Ecto neural progenitor cell (in vitro differentiated cells): ENCODE measurements at places on chromosomes 12 and 14.

GRCh38 chr12:77796775-77797174 lies 33.9 kb upstream of the NAV3 start:
- DNase-seq = no peak

- no peak for DNase-seq
Observed at GRCh38 chr12:114598111-114598510, 85.9 kb downstream of the TBX3 start.

GRCh38 chr14:72104011-72104613 lies 171.9 kb downstream of the RGS6 start:
- peak; percentile 53 for DNase-seq

- no peak for DNase-seq
Observed at GRCh38 chr12:109369831-109370230, 22.1 kb downstream of the MYO1H start.

- no peak for DNase-seq
Observed at GRCh38 chr12:78088391-78088832, 257.7 kb downstream of the NAV3 start.

- no peak for DNase-seq
Observed at GRCh38 chr14:81980601-81981306, 447.1 kb upstream of the SEL1L start.

DNA sequence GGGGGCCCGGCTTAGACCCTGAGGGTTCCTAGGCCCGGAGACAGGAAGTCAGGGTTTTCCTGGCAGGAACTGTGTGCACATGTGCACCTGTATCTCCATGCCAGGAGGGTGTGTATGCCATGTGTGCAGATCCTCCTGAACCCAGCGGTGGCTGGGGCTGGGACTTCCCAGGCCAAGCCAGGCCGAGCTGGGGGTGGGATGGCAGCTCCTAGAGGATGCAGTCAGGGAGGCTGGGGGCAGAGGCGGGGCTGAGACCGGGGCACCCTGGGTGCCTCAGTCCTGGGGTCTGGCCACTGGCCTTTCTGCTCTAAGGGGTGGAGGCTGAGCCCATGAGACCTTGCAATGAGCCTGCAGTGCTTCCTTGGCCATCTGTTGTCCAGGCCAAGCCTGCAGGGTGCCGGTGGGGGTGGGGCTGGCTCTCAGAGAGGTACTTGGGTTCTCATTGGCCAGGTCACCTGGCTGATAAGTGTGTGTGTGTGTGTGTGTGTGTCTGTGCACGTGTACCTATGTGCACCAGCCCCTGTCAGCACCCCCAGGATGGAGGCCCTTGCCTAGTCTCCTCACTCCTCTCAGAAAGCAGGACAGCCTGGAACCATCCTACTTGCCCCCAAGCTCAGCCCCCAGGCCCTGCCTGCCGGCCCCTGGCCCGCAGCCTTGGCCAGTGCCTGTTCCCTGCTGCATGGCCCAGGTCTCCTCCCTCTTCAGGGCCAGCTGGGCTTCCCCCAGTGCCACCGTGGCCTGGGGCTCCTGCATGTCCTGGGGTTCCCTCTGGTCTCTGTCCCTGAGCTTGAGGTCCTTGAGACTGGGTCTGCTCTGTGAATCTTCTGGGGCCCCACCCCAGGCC lies 10.6 kb upstream of the TNFAIP2 start:
- no peak for DNase-seq

DNA sequence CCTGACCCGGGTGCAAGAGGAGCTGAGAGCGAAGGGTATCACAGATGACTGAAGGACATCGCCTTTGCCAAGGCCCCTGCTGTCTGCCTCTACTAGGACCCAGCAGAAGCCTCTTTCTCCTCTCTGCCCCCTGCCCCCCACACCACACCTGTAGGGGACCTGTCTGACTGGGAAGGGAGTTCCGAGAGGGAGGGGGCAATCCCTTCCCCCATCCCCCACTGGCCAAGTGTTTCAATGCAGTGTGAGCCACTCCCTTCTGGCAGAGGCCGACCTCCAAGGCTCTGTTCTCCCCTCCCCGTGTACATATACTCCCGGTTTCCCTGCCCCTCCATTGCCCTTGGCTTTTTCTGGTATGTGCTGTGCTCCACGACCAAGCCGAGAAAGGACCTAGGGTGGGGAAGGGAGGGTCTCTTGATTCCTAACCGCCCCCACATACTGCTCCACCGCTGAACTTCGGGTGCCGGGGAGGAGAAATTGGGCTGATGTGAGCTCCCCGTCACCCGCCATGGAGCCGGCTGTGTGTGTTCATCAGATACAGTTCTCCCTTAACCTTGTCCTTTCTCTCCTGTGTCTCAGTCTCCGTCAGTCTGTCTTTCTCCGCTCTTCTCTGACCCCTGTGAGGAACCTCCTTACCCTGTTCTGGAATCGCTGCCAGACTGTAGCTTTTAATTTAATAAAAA lies 2.0 kb upstream of the ARHGEF25 start:
- DNase-seq = no peak

- no peak for DNase-seq
Observed at GRCh38 chr12:89493670-89494302, 30.8 kb downstream of the GALNT4 start.

DNA sequence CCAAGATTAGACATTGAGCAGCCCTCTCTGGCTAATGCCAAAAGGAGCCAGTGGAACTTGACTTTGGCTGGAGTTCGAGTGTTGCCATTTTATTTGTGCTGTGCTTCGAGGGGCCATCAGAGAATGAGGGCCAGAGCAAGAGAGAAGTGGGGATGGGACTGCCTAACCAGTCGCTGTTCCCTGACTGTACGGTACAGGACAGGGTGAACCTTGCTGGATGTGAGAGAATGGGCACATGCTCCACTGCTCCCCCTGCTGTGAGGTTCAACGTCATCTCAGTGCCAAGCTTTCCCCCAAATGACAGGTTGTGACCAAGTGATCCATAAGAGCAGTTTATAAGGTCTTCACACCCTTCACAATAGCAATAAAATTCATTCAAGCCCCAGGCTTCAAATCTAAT lies 55.1 kb upstream of the BCL11B start:
- DNase-seq = no peak

GRCh38 chr14:50792634-50793068 lies 38.3 kb downstream of the NIN start:
- no peak for DNase-seq

GRCh38 chr14:83280719-83281118 lies 1747.1 kb upstream of the SEL1L start:
- no peak for DNase-seq
